ENCODE measurements at places on chromosomes 6 and 20. TPM values are rescaled to one million over a fixed set of nuclear protein-coding genes. Genes with fewer than 3 reads are reported as not detected.

Gene KIF16B
- total RNA-seq = 4.9 TPM

- H3K4me1 ChIP-seq = no peaks in the 10 kb centered on the region
- no peak overlapping the region for H3K4me3 ChIP-seq
- H3K27ac ChIP-seq = no peak overlapping the region
- no peak for DNase-seq
These were observed 218.8 kb upstream of the MMS22L start for GRCh38 chr6:97501853-97502252.

- DNase-seq = no peak
- H3K27me3 ChIP-seq = no peaks in the 10 kb centered on the region
- H3K4me1 ChIP-seq = peaks cover 26% of the 10 kb centered on the region
- H3K36me3 ChIP-seq = peaks cover 9% of the 10 kb centered on the region
These were observed 54.7 kb upstream of the ZMYND8 start for GRCh38 chr20:47411161-47411560.

- H3K27ac ChIP-seq = no peak overlapping the region
- H3K36me3 ChIP-seq = no peaks in the 10 kb centered on the region
- no peaks in the 10 kb centered on the region for H3K27me3 ChIP-seq
- peaks cover 7% of the 10 kb centered on the region for H3K4me1 ChIP-seq
These were observed 478.8 kb downstream of the CD83 start for GRCh38 chr6:14596410-14596809.
